Activated CD8-positive, alpha-beta memory T cell treated with anti-CD3 and anti-CD28 coated beads, Interleukin-2, amount 10 ng/mL, durations not matched to agents 7 days and 5 days (primary cell): ENCODE measurements at places on chromosomes 3 and 15.
A peak's percentile ranks its signal among the peaks of the same experiment; 100 is the strongest.

GRCh38 chr3:10380906-10381305, 60.0 kb upstream of the SEC13 start:
- no peak overlapping the region for H3K27ac ChIP-seq
- H3K4me1 ChIP-seq: no peaks in the 10 kb centered on the region
- no peak for DNase-seq
- H3K27me3 ChIP-seq: peaks cover 3% of the 10 kb centered on the region

- H3K27ac ChIP-seq: no peak overlapping the region
- DNase-seq: no peak
- H3K4me1 ChIP-seq: peaks cover 10% of the 10 kb centered on the region
- no peak overlapping the region for H3K4me3 ChIP-seq
Observed at GRCh38 chr15:77508541-77509243, 88.0 kb downstream of the HMG20A start.

DNA sequence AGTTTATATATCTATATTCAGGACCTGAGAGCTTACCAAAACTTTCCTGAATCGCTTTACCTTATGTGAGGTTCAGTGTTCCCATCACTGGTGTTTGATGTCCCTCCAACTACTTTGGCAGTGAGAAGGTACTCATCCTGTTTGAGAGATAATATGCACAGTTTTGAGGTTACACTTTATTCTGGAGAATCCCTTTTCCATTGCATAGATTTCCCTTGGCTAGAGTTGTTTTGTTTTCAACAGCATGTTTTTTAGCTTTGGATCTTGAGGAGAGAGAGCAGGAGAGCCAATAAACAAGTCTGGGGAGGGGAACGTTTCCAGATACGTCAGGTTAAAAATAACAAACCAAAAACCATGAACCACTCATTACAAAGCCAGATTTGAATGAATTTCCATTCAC, 33.6 kb downstream of the CD200 start:
- peaks cover 18% of the 10 kb centered on the region for H3K4me1 ChIP-seq
- no peak overlapping the region for H3K27ac ChIP-seq
- peaks cover 6% of the 10 kb centered on the region for H3K36me3 ChIP-seq
- no peak for DNase-seq

DNA sequence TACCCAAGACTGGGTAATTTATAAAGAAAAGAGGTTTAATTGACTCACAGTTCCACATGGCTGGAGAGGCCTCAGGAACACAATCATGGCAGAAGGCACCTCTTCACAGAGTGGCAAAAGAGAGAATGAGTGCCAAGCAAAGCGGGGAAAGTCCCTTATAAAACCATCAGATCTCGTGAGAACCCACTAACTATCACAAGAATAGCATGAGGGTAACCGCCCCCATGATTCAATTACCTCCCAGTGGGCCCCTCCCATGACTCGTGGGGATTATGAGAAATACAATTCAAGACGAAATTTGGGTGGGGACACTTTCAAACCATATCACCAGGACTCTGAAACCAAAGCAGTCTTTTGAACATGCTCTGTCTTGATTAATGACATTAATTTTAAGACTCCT, 7.0 kb downstream of the RTP3 start:
- DNase-seq: peak; percentile 39
- H3K27me3 ChIP-seq: peaks cover 17% of the 10 kb centered on the region
- peaks cover 14% of the 10 kb centered on the region for H3K4me1 ChIP-seq

- peaks cover 32% of the 10 kb centered on the region for H3K36me3 ChIP-seq
- H3K27ac ChIP-seq: peak overlapping the region; percentile 21
- no peaks in the 10 kb centered on the region for H3K27me3 ChIP-seq
Observed at GRCh38 chr3:179227349-179227748, 23.6 kb downstream of the KCNMB3 start.

GRCh38 chr3:98333989-98334606, 19.6 kb upstream of the OR5K4 start:
- DNase-seq: no peak
- H3K4me1 ChIP-seq: peaks cover 25% of the 10 kb centered on the region
- no peaks in the 10 kb centered on the region for H3K36me3 ChIP-seq

DNA sequence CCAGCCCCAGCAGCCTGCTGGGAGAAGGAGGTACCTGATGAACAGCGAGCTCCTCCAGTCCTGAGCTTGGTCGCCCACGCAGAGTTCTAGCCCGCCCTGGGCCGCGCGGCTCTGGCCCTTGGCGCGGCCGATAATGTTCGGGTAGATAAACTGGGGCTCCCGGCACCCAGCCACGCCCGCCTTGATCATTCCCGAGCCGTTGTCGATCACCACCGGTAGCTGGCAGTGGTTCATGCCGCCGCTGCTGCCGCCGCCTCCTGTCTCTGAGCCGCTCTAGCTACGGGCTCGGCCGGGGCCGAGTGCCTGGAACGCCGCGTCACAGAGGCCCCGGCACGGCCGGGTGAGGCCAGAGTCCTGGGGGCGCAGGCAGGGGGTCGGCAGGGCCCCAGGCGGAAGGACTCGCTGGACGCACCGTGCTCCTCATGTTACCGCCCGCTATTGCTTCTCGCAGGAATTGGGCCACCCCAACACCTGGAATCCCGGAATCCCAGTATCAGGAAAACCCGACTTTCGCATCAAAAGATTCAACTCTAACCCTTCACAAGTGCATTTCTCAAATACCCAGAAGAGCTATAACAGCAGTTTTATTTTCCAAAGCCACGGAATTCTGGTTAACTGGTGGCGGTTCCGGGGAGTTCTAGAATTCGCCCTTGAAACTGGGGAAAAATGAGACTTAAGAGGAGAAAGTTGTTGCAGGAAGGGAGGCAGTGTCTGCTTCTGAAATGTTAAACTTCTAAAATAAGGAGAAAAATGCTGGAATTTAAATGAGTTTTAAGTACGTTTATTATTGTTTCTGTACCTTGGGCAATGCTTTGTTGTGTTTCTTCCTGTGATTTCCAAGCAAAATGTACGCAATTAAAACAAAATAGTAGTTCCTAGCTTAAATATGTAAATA, at the start of gene ACTRT3:
ACTRT3 (minus strand) TSS at position 275 of the 895 bp plus-strand sequence; CDS start at position 234, 41 bp downstream.
- H3K4me3 ChIP-seq: peak within 1 kb of the TSS; percentile 88
- H3K4me1 ChIP-seq: peaks cover 26% of the 10 kb centered on the region
- peak within 1 kb of the TSS; percentile 78 for H3K27ac ChIP-seq
- DNase-seq: peak; percentile 77

- H3K27me3 ChIP-seq: no peaks in the 10 kb centered on the region
- no peak for DNase-seq
- H3K4me3 ChIP-seq: no peak overlapping the region
- H3K27ac ChIP-seq: no peak overlapping the region
Observed at GRCh38 chr3:120684896-120685295, 2.9 kb upstream of the HGD start.

DNA sequence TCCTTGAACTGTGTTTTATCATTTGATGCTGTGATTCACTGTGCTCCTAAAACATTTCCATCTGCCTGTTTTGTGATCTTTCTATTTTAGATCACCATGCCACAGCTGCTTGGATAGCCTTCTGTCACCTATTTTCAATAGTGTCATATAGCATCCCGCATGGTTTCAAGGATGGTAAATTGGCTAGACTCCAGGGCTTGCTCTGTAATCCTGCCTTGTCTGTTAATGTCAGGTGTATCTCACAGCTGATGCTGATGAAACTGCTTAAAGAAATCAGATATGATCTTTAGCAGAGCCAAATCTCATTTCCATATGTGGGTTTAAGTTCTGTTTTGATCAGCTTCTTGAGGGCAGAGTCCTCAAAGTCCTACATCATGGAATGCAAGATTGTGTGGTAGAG, 182.2 kb downstream of the UBE2E2 start:
- no peak overlapping the region for H3K27ac ChIP-seq
- H3K27me3 ChIP-seq: no peaks in the 10 kb centered on the region
- no peak for DNase-seq
- H3K4me1 ChIP-seq: no peaks in the 10 kb centered on the region

DNA sequence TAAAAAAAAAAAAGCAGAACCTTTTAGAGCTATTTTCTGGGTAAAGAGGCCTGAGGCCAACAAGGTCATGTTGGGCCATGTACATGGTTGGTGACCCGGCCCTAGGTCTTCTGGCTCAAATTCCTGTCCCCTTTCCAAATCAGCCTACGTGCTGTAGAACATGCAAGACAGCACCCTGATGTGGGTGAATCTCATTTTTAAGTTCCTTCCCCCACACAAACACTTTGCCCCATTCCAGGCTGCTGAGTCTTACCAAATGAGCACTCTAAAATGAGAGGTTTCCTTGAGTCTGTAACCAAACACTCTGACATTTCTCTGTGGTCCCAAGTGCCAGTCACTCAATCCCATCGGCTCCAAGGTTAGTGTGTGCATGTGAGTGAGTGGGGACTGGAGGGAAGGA, 9.4 kb downstream of the BCL6 start:
- DNase-seq: no peak
- H3K27ac ChIP-seq: no peak overlapping the region

- H3K27ac ChIP-seq: peak overlapping the region; percentile 84
- H3K4me1 ChIP-seq: peaks cover 62% of the 10 kb centered on the region
- no peaks in the 10 kb centered on the region for H3K36me3 ChIP-seq
Observed at GRCh38 chr3:37907906-37908305, 46.2 kb downstream of the CTDSPL start.

GRCh38 chr3:115325539-115325938, 178.5 kb upstream of the ZBTB20 start:
- H3K4me1 ChIP-seq: no peaks in the 10 kb centered on the region
- DNase-seq: no peak
- H3K27me3 ChIP-seq: no peaks in the 10 kb centered on the region
- no peaks in the 10 kb centered on the region for H3K36me3 ChIP-seq
- H3K27ac ChIP-seq: no peak overlapping the region

- no peaks in the 10 kb centered on the region for H3K4me1 ChIP-seq
- H3K27me3 ChIP-seq: no peaks in the 10 kb centered on the region
- H3K27ac ChIP-seq: no peak overlapping the region
- H3K4me3 ChIP-seq: no peak overlapping the region
Observed at GRCh38 chr3:85037203-85037602, 78.4 kb downstream of the CADM2 start.

- H3K27ac ChIP-seq: no peak overlapping the region
- H3K36me3 ChIP-seq: peaks cover 3% of the 10 kb centered on the region
- peaks cover 19% of the 10 kb centered on the region for H3K27me3 ChIP-seq
- peak; percentile 0 for DNase-seq
Observed at GRCh38 chr3:46551615-46552014, 14.5 kb downstream of the LRRC2 start.

GRCh38 chr15:96416934-96417759, 86.6 kb downstream of the NR2F2 start:
- no peak for DNase-seq
- H3K36me3 ChIP-seq: no peaks in the 10 kb centered on the region
- peaks cover 80% of the 10 kb centered on the region for H3K27me3 ChIP-seq
- H3K4me3 ChIP-seq: no peak overlapping the region
- no peak overlapping the region for H3K27ac ChIP-seq

DNA sequence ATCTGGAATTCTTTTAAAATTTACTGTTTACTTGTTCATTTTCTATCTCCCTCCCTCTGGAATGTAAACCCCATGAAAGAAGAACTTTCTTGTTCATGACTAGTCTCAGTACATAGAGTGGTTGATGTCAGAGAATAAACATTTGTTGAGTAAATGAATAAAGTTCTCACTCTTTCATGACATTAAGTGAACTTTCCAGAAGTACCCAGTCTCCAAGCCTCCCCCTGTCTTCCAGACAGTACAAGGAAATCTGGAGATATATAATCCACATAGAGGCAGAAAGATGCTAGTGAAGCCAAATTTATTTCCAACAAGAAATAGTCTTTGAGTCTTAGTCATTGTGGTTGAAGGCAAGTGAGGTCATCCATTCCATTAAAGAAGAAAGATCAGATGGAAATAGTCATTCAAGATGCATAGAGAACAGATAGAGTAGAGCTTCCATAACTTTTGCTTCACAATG, 71.5 kb upstream of the GALNT15 start:
- no peaks in the 10 kb centered on the region for H3K4me1 ChIP-seq
- H3K4me3 ChIP-seq: no peak overlapping the region
- H3K36me3 ChIP-seq: no peaks in the 10 kb centered on the region
- H3K27ac ChIP-seq: no peak overlapping the region
- H3K27me3 ChIP-seq: peaks cover 10% of the 10 kb centered on the region
- no peak for DNase-seq

- H3K27ac ChIP-seq: no peak overlapping the region
- DNase-seq: no peak
- no peaks in the 10 kb centered on the region for H3K27me3 ChIP-seq
- H3K4me1 ChIP-seq: no peaks in the 10 kb centered on the region
Observed at GRCh38 chr3:34421762-34422161, 623.3 kb downstream of the PDCD6IP start.

DNA sequence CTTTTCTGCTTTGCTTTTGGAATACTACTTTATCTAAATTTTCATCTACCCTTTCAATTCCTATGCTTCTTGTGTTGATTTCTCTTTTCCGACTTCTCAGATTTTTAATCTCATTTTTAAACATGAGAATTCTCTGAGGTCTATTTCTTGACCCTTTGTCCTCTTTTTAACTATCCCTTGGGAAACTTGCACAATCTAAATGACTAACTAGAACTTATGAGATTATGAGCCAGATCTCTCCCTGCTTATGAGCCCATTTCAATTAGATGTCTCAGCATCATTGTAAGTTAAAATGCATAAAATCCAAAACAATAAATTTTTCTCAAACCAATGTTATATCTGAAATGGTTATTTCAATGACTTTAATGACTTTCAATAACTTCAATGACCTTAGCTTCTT, 296.9 kb upstream of the AGTR1 start:
- no peak overlapping the region for H3K27ac ChIP-seq
- H3K36me3 ChIP-seq: no peaks in the 10 kb centered on the region

DNA sequence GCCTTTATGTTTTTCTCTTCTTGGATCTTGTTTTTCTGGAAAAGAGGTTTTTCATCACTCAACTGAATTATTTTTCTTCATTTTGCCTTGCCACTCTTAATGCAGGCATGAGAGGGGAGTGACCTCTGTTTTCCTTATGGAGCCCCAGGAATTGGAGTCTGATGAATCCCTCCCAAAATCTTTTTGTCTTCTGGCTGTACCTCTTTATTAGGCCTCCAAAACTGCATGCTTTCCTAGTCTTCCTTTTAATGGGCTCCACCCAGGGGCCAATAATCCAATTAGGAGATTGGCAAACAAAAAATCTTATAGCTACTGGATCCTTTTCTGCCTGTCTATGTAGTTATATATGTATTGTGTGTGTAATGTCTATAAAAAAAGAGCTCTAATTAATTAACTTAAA, 192.4 kb upstream of the PEX5L start:
- H3K4me1 ChIP-seq: no peaks in the 10 kb centered on the region
- peaks cover 2% of the 10 kb centered on the region for H3K36me3 ChIP-seq
- H3K27ac ChIP-seq: no peak overlapping the region
- no peak overlapping the region for H3K4me3 ChIP-seq

DNA sequence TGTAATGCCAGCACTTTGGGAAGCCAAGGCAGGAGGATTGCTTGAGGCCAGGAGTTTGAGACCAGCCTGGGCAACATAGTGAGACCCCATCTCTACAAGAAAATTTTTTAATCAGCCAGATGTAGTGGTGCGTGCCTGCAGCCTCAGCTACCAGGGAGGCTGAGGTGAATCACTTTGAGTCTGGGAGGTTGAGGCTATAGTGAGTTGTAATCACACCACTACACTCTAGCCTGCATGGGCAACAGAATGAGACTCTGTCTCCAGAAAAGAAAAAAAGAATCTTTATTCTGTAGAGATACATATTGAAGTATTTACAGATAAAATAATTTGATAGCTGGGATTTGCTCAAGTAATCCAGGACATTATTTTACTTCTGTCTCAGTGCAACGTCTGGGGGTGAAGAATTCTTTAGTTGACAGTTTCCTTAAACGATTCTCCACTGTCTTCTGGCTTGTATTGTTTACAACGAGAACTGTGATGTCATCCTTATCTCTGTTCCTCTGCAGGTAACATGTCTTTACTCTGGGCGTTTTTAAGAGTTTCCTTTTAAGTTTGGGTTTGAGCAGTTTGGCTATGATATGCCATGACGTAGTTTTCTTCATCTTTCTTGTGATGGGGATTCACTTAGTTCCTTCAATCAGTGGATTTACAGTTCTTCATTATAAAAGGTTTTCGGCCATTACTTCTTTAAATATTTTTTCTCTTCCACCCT, 26.3 kb downstream of the KPNA1 start:
- H3K36me3 ChIP-seq: peaks cover 27% of the 10 kb centered on the region
- H3K4me3 ChIP-seq: no peak overlapping the region
- H3K27me3 ChIP-seq: no peaks in the 10 kb centered on the region
- no peak for DNase-seq
- H3K27ac ChIP-seq: no peak overlapping the region
